Sigmoid colon (tissue), 7 donors: ENCODE measurements at places on chromosomes 13 and 19. TPM values are rescaled to one million over a fixed set of nuclear protein-coding genes. Genes with fewer than 3 reads are reported as not detected.

GRCh38 chr19:18718015-18718526, 34.6 kb downstream of the CRTC1 start:
- no peak overlapping the region for H3K4me3 ChIP-seq
- no peak for DNase-seq
- H3K4me1 ChIP-seq, result no peaks in the 10 kb centered on the region
- no peak overlapping the region for H3K27ac ChIP-seq

SNRNP70 gene
- 308 TPM for total RNA-seq

ZNF534 gene
- 0.49 TPM for total RNA-seq

GRCh38 chr13:70967564-70967963, 859.3 kb upstream of the KLHL1 start:
- H3K27me3 ChIP-seq, result no peaks in the 10 kb centered on the region
- no peaks in the 10 kb centered on the region for H3K4me1 ChIP-seq
- DNase-seq, result no peak
- no peak overlapping the region for H3K27ac ChIP-seq
- H3K4me3 ChIP-seq, result no peak overlapping the region

DNA sequence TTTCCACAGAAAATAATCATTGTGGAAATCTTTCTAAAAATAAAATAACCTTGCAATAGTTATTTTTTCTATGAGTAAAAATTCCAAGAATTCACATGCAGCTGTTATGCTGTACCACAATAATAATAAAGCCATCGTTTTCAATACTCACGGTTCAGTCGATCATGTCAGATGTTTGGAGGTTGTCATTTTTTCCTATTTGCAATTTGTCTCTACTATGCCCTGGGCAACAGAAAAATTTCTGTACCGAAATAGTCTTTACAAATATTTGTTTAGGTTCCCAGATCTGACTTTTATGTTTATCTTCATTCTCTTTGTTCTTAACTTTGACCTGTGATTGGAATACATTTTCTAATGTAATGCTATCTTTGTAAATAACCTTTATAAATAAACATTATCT, 79.7 kb downstream of the ESD start:
- no peak overlapping the region for H3K27ac ChIP-seq
- peaks cover 6% of the 10 kb centered on the region for H3K36me3 ChIP-seq
- H3K4me1 ChIP-seq, result no peaks in the 10 kb centered on the region
- no peaks in the 10 kb centered on the region for H3K27me3 ChIP-seq
- H3K4me3 ChIP-seq, result no peak overlapping the region
- DNase-seq, result no peak
